D721Med (cell line): ENCODE measurements at places on chromosomes 6 and 20.

- no peak for DNase-seq
Measured at GRCh38 chr6:19142275-19142674, 694.9 kb upstream of the ID4 start.

- no peak for DNase-seq
Measured at GRCh38 chr20:4082406-4083097, 67.2 kb upstream of the RNF24 start.

GRCh38 chr6:71138376-71138775 lies 150.2 kb upstream of the OGFRL1 start:
- DNase-seq = no peak

DNA sequence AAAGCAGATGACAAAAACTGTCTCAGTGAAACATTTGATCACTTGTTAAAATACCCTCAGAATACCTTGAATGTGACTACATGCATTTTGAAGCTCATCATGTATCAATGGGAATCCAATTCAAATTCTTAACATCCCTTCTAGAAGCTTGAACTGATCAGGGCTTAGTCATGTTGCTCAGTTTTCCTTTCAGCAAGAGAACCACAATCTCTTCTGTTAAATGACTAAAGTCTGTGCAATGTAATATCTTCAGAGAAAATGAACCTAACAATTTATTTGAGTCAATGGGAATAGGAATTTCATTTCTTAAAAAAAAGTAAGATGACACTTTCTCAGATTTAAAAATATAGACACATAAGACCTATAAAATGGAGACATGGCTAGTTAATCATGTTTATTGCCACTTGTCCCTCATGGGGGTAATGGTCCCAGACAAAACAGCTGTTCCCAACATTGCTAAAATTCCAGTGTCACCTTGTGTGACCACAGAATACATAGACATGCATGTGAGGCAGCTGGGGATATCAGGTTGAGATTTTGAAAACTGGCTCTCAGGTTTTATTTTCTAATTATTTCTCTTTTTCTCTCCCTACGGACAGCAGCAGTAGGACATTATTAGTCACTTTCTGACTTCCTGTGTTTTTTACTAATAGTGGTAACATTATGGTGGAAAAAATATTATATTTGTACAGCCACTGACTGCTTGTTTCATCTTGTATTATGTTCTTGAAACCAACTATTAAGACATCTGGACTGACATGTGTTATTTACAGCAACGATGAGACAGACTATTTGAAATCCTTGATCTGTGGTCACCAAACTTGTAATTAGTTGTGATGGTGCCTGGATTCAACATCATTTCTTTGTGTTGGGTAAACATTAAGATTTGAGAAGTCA lies 192.5 kb downstream of the COL9A1 start:
- DNase-seq = no peak

- no peak for DNase-seq
Measured at GRCh38 chr6:68575765-68576439, 59.2 kb upstream of the ADGRB3 start.
